Esophagus muscularis mucosa (tissue), 4 donors: ENCODE measurements at places on chromosomes 2 and 18. TPM values are rescaled to one million over a fixed set of nuclear protein-coding genes. Genes with fewer than 3 reads are reported as not detected.
A peak's percentile ranks its signal among the peaks of the same experiment; 100 is the strongest.

GRCh38 chr18:3814816-3815215 lies 364.8 kb downstream of the TGIF1 start:
- no peak for DNase-seq

DNA sequence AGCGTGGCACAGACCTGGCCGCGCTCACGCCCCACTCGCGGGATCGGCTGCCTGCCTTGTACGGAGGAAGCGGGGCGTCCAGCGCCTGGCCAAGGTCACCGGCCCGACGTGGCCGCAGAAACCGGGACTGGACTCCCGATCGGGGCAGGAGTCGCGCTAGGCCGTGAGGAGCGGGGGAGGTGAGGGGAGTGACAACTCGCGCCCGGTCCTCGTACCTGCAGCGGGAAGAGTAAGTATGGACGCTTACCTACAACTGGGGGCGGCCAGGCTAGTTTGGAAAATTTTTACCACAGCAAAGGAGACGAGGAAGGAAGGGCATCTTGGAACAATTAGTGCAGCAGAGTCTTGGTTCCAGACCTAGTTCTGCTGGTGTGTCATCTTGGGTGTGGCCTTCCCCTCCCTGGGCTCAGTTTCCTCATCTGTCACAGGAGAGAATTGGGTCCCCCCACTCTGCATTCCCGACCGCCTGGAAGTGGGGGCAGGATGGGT lies 693 bp downstream of the UBE2F start:
- no peak for DNase-seq

DNA sequence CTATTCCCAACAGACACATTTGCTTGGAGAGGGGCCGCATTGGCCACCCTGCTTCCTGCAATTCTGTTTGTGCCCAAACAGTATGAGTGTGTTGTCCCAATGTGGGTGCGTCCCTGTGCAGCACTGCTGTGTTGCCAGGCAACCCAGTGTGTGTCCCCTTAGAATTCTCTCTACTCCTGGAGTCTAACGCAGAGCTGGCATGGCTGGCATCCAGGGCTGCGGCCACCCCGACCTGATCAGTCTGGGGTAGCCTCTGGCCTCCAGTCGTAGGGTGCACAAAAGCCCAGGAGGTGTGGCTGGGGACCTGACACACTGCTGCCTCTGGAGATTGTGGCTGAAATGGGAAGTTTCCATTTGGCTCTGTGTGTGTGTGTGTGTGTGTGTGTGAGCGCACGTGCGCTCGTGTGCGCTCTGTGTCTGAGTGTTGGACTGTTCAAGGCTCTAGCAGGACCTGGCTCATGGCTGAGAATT lies 48.0 kb downstream of the TEX44 start:
- DNase-seq, result no peak

- no peak for DNase-seq
Measured at GRCh38 chr2:240139666-240140393, 628 bp downstream of the OTOS start.

DNA sequence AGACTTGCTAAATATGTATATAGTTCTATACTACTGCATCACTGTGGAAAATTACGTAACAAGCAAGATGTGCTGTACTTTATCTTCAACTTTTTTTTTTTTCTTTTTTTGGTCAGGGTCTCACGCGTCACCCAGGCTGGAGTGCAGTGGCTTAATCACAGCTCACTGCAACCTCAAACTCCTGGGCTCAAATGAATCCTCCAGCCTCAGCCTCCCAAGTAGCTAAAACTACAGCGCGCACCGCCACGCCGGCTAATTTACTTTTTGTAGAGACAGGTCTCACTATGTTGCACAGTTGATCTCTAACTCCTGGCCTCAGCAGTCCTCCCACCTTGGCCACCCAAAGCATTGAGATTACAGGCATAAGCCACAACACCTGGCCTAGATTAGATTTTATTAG lies 68.0 kb downstream of the COX7A2L start:
- no peak for DNase-seq

- DNase-seq, result no peak
Measured at GRCh38 chr2:127041259-127041970, 65.5 kb downstream of the BIN1 start.

DNA sequence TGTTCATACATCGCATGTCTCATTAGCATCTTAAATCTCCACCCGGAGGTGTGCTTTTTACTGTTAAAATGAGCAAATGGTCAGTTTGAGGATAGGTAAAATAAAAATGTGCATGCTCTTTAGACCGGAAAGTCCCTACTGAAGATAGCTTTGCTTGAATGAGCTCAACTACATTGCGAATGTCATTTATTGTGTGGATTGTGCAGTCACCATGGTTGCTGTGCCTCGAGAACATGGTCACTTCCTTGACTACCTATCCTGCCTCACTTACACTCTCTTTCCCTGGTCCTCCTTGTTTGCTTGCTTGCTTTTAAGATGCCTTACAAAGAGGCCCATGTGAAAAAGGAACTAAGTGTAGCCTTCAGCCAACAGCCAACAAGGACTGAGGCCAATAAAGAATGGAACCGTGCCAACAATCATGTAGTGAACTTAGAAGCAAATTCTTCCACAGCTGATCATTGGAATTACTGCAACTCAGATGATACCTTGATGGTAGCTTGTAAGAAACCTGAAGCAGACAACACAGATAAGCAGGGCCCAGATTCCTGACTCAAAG lies 72.2 kb upstream of the BARD1 start:
- no peak for DNase-seq

DNA sequence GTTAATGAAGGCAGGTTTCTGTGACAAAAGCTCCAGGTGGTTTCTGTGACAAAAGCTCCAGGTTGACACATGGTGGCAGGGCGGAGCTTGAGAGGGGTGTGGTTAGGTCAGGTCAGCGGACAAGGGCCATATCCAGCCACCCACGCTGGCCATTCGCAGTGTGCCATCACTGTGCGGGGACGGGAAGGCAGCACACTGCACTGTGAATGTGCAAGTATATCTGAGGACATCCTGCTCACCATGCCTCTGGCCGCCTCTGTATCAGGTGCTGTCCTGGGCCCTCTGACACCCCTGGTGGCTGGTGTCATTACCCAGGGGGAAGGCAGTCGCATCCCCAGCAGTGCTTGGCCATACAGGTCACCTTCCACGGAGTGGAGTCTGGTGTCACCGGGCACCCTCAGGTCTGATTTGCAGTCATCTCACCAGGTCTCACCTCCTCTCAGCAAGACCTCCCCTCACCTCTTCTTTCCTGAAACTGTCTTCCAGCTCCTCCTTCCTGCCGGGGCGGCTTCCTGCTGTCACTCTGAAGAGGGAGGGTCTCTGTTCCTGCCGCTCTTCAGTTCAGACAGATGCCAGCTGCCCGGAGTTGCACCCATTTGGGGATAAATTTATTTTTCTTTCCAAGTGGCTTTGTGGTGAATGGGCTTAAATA lies 34.9 kb downstream of the CTIF start:
- DNase-seq, result no peak

DNA sequence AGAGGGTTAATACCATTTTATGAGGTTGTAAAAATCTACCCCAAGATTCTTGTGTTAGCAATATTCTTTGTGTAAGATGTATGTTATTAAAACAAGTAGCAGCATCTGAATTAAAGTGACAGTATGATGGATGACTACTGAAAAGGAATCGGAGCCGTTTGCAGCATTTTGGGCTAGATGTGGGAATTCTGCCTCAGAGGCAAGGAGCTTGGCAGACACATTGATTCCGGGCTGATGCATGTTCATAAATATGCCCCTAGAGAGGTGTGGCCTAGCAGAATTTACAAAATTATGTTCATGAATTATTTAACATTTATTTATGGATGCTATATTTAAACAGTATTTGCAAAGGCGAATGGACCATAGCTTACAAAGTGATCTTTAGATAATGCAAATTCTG lies 389.0 kb upstream of the ETAA1 start:
- DNase-seq, result no peak

DNA sequence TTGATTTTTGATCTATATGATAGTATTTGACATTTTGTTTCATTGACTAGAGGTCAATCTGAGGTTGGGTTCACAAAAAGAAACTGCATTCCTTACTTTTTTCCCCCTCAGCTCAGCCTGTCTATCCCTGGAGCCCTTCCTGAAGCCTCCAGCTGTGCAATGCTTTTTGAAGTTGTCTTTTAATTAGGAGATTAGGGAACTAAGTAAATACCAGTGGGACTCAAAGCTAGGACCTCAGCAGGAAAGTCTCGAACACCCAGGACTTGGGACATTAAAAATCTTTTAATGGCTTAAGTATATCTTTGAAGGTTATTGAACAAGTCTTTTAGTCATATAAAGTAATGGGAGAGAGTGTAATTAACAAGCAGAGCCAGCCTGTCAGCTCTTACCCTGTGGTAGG lies 220.2 kb downstream of the PDE11A start:
- DNase-seq, result no peak

GRCh38 chr18:80115035-80115434 lies 6.0 kb downstream of the ADNP2 start:
- peak; percentile 39 for DNase-seq

DNA sequence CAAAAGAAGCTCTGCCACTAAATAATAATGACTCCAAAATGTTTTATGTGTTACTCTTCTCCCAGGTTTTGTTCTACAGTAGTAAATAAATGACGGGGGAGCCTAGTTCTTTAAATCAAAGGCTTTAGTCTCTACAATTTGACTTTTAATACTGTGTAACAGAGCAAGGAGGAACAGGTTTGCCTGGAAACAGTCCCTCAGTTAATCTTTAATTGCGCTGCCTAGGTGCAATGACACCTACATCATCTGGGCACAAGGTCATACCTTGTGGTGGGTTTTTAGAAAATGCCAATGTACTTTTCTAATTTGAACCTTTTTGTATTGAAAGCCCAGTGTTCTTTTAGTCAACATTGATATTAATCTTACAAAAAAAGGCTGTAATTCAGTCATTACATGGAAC lies 287.3 kb upstream of the SETBP1 start:
- no peak for DNase-seq

- no peak for DNase-seq
Measured at GRCh38 chr2:228949831-228950230, 321.3 kb downstream of the PID1 start.

DNA sequence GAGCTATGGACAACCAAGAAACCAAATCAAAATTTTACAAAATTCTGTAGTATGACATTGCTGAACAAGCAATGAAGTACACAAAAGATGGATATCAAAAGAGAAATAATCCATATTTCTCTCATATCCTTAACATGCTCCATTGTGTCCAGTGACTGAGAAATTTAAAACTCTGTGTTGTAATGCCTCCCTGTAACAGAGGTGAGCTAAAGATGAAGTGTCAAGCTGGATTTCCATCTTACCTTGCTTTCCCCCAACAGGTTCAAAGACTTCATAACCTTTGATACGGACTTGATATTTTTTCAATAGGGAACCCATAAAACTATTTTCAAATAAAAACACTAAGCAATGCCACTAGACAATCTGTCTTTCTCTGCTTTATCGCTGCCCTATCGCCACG lies 95.7 kb upstream of the SERTAD2 start:
- no peak for DNase-seq

DNA sequence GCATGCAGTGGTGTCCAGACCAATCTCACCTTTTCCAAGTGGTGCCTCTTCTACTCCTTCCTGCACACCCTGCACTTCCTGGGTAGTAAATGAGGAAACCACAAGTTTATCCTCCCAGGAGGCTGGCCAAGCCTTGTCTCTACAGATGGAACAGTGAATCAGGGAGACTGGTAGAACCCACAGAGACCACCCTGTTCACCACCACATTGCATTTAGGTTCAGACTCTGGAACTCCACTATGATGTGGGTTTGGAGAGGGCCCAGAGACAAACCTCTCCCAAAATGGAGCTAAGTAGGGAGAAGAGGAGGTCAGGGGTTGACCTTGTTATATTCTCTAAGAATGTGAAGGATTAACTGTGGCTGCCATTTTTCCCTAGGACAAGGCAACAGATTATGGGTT lies 102.8 kb upstream of the FZD7 start:
- DNase-seq, result no peak

DNA sequence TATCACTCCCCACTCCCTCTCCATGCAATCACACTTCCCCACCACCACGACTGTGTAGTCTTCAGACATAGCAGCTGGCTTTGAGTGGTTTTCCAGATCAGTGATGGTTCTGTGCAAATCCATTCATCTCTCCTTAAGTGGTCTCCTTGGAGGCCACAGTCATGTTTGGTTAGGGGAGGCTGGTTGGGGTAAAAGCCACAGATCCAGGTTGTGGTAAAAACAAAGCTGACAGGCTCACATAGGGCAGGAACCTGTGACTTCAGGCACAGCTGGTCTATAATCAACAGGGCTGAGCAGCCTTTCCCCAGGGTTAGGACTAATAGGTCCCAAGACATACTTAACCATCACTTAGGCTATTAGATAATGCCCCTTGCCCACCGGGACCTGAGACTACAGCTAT lies 46.2 kb upstream of the FZD7 start:
- no peak for DNase-seq

DNA sequence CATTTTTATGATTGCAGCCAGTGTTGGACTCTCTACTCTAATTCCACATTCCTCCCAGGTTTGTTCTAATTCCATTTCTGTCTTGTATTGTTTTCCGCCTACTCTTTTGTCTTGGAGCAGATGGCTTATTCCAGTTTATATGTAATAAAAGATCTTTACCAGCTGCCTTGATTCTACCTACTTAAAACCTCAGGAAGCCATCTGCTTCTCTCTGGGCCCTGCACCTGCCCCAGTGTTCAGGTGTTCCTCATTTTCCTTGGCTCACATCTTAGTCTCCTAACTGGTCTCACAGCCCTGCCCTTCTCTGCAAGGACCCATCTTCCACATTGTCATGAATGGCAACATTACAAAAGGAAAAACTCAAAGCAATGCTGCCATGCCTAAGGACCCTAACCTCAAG lies 21.0 kb upstream of the IL37 start:
- DNase-seq, result no peak

DNA sequence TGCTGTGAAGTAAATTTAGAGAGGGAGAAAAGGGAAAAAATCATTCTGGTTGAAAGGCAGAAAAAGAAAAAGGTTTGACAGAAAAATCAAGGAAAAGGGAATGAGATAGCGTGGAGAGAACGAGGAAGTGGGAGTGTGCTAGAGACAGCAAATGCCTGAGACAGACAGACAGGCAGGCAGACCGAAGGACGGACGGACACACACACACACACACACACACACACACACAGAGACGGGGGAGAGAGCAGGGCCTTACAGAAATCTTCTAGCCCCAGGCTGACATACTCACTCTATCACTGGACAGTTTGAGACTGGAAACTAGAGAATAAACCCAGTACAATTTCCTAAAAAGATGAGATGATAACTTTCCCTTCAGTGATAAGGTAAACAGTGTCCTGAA lies 238.4 kb downstream of the ZNF521 start:
- no peak for DNase-seq

The MOCOS gene
- total RNA-seq, result 1.7 TPM

The CCDC150 gene
- 1.7 TPM for total RNA-seq

The MALL gene
- 20.2 TPM for total RNA-seq

The LCT gene
- total RNA-seq, result not detected
